GM12878 (cell line): ENCODE measurements at places on chromosomes 4 and X. TPM values are rescaled to one million over a fixed set of nuclear protein-coding genes. Genes with fewer than 3 reads are reported as not detected.

Gene SLC10A7
- polyA plus RNA-seq: 12.5 and 16.0 TPM in 2 replicates

Gene AMER1
- polyA plus RNA-seq: 0.10 and 0.23 TPM in 2 replicates

Gene MBNL3
- 9.4 and 9.7 TPM in 2 replicates for polyA plus RNA-seq

Gene SRPX2
- not detected in 2 replicates for polyA plus RNA-seq

Gene KANTR
- polyA plus RNA-seq: 2.2 and 4.6 TPM in 2 replicates

Gene PALLD
- 2.2 and 2.7 TPM in 2 replicates for polyA plus RNA-seq

Gene UGT2B11
- polyA plus RNA-seq: not detected in 2 replicates

Gene CLDN24
- not detected in 2 replicates for polyA plus RNA-seq

Gene KLHL2
- 1.7 and 4.8 TPM in 2 replicates for polyA plus RNA-seq

Gene PFKFB1
- polyA plus RNA-seq: 0.18 and 0.59 TPM in 2 replicates

Gene NXF3
- 0.53 TPM in 1 of 2 replicates, not detected in the other for polyA plus RNA-seq

Gene RNF175
- not detected in 2 replicates for polyA plus RNA-seq

Gene ASB5
- not detected in 2 replicates for polyA plus RNA-seq

GRCh38 chr4:94974773-94975172 is 217.0 kb downstream of the BMPR1B start:
- no peak for DNase-seq

GRCh38 chr4:77146186-77147078 is 10.6 kb upstream of the CCNG2 start:
- no peak for DNase-seq

DNA sequence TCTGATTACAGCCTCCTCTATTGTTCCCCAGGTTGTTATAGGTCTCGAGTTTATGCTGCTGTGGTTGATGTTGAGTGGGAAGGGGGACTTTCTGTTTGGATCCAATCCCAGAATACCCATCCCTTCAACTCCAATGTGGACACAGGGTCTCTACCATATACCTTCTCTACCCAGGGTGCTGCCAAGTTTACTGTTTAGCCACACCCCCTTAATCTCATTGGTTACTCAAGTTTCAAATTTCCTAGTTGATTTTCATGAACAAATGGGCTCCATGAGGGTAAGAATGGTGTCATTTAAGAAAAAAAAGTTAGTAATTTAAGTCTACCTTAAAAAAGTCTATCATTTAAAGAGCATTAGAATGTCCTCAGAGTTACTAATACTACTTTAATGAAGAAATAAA is 3.6 kb upstream of the SPP1 start:
- no peak for DNase-seq

- peak; percentile 15 for DNase-seq
These were observed 201.3 kb downstream of the RBM46 start for GRCh38 chr4:154982187-154983047.

GRCh38 chr4:174559894-174560293 is 37.6 kb upstream of the HPGD start:
- DNase-seq: no peak

GRCh38 chr4:8645753-8646124 is 53.2 kb downstream of the CPZ start:
- no peak for DNase-seq

- DNase-seq: no peak
These were observed 223.9 kb downstream of the CAMK2D start for GRCh38 chr4:113537628-113538027.

DNA sequence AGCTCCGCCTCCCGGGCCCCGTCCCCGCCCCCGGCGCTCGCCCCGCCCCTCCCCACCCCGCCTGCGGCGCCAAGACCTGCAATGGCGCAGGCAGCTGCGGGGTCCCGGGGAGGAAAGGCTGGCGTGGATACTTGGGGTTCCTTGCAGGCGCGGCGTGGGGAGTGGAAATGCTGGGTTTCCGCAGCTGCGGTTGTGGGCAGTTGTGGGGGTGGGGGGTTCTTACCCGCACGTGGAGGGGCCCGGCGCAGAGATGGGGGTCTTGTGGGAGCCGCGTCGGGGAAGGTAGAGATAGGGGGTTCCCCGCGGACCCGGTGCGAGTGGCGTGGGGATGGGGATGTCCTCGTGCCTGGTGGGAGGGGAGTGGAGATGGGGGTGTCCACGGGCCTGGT is 680 bp upstream of the ASMTL start:
- no peak for DNase-seq

DNA sequence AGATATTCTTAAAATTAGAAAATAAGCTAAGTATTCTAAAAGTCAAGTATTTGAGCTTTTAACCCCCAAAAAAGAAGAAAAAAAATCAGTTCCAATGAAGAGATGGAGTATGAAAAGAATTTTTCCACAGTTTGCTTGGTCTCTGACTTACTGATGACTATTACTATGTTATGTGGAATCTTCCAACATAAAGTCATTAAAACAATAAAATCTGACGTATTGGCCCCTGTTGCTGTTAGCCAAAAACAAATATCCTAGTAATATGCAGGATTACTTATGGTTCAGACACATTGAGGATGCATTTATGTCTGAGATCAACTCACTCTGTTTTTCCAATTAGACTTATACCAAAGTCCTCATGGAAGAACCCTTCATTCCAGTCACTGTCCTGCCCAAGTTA is 517.2 kb upstream of the ADGRL3 start:
- no peak for DNase-seq

GRCh38 chr4:76740866-76741662 is 156.9 kb downstream of the SOWAHB start:
- no peak for DNase-seq

DNA sequence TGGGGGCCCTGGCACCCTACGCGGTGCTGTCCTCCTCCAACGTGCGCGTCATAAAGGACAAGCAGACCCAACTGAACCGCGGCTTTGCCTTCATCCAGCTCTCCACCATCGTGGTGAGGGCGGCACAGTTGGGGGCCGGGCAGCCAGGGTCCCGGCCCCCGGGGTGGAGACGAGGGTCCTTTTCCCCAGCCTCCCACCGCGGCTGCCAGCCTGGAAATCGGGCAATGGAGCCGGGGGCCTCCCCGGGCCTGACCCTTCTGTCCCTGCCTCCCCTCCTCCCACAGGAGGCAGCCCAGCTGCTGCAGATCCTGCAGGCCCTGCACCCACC is 13.7 kb upstream of the UBA1 start:
- no peak for DNase-seq

- no peak for DNase-seq
These were observed at the start of gene F11 for GRCh38 chr4:186265683-186266652. F11 (plus strand) TSS chr4:186266189; CDS start chr4:186267137, 948 bp downstream.

GRCh38 chrX:16586377-16587112 is 63.4 kb upstream of the S100G start:
- no peak for DNase-seq

- DNase-seq: no peak
These were observed 761 bp downstream of the CLRN2 start for GRCh38 chr4:17515445-17516407.

DNA sequence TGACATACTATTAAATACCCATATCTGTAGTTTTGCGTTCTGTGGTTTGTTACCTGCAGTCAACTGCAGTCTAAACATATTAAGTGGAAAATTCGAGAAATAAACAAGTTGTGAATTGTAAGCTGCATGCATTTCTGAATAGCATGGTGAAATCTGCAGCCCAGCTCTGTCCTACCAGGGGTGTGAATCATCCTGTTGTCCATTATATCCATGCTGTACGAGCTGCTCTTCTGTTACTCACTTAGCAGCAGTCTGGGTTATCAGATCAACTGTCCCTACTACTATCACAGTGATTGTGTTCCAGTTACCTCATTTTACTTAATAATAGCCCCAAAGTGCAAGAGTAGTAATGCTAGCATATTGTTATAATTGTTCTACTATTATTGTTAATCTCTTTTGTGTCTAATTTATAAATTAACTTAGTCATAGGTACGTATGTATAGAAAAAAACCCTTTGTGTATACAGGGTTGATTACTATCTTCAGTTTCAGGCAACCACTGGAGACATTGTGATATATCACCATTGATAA is 173.7 kb upstream of the FAT4 start:
- no peak for DNase-seq

DNA sequence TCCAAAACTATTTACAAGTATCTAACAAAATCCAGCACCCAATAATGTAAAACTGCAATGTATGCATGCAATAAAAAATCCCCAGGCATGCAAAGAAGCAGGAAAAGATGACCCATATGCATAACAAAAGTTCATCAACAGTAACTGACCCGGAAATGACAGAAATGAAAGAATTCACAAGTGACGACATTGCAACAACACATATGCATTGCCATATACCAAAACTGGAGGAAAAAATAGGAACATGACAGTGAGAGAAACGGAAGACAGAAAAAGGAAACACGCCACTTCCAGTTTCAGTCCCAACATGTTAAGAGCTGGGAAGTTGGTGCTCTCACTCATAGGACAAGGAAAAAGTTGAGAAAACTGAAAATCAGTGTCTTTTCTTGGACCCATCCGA is 154.6 kb downstream of the EVC2 start:
- DNase-seq: no peak

DNA sequence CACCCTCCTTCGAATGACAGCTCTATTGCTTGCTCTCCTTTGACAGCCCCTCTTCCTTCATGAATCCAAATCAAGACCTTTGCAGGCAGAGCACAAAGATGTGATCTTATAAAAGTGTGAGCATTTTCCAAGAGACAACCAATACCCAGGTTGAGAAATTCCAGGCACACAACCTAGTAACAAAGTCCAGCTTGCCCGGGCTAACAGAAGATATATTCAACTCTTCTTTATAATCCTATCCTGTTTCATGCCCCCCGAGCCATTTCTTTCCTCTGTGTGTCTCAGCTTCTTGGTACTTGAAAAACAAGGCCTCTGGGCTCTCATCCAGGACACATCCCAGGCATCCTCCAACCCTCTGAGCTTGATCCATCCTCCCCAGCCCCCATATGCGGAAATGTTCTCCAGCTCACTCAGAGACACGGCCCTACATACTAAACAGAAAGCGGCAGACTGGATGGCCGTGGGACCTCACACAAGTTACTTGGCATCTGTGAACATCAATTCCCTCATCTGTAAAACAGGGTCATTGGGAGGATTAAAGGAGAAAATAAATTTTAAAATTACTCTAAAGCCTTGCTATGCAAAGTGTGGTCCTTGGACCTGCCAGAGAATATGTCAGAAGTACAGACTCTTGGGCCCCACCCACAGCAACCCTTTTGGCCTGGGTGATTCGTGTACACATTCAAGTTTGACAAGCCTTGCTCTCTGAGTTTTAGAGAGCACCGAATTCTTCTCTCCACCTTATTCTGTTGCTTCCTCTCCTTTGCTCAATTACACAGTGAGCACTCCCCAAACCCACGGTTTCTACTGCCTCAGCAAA is 627.0 kb downstream of the BCOR start:
- DNase-seq: no peak

- DNase-seq: no peak
These were observed 1.9 kb upstream of the VEGFC start for GRCh38 chr4:176794651-176795050.

- no peak for DNase-seq
These were observed 14.6 kb upstream of the KIT start for GRCh38 chr4:54643172-54643571.

- DNase-seq: no peak
These were observed 152.3 kb upstream of the KLF3 start for GRCh38 chr4:38511702-38512101.

- no peak for DNase-seq
These were observed 76.5 kb upstream of the BCOR start for GRCh38 chrX:40174001-40174853.

- no peak for DNase-seq
These were observed 132.9 kb downstream of the MSL3 start for GRCh38 chrX:11890836-11891514.

- no peak for DNase-seq
These were observed 613 bp upstream of the ARSJ start for GRCh38 chr4:113979905-113980615.

- DNase-seq: no peak
These were observed 2089.6 kb upstream of the TENM3 start for GRCh38 chr4:180153587-180153986.

- DNase-seq: no peak
These were observed 146.8 kb downstream of the FSTL5 start for GRCh38 chr4:162016991-162017390.

DNA sequence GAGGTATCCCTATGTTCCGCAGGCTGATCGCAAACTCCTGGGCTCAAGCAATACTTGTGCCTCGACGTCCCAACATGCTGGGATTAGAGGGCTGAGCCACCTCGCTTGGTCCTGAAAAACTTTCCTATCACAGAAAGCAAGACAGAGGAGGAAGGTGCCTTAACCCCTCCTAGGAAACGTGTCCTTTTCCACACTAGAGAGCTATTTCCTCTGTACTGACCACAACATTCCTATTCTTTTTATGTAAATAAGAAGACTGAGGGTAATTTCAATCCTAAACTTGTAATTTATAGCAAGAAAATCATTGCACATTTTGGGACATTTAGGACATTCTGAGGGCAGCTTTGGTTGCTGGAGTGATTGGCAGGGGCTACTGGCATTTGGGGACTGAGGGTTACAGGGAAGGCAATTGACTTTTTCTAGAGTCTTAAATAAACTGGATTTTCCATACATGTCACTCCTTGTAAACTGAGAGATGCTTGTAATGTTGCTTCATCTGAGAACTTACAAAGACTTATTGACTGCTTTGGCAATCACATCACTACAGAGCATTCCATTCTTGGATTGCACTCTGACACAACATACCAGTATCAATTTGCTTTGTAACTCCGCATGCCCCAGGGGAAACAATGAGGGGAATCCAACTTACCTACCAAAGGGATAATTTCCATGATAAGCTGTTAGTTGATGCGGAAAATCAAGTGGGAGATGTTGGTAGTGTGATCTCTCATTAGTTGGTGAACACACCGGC is 15.6 kb downstream of the XAGE3 start:
- DNase-seq: no peak

- no peak for DNase-seq
These were observed 140.9 kb upstream of the JADE1 start for GRCh38 chr4:128668566-128668965.

- DNase-seq: no peak
These were observed 10.6 kb downstream of the PBDC1 start for GRCh38 chrX:76183289-76184049.
